ENCODE measurements at places on chromosomes 2 and 18. TPM values are rescaled to one million over a fixed set of nuclear protein-coding genes. Genes with fewer than 3 reads are reported as not detected.

GPR35 gene
- polyA plus RNA-seq = 1.3 TPM

LINC00305 gene
- polyA plus RNA-seq = 3.1 TPM

DPP10 gene
- 17.4 TPM for polyA plus RNA-seq

FIGN gene
- 10.2 TPM for polyA plus RNA-seq

RAB6D gene
- 1.9 TPM for polyA plus RNA-seq

PLEKHH2 gene
- 40.4 TPM for polyA plus RNA-seq

ALKAL2 gene
- 5.7 TPM for polyA plus RNA-seq

MAP4K3 gene
- 90.7 TPM for polyA plus RNA-seq

TMEM37 gene
- 56.2 TPM for polyA plus RNA-seq

- DNase-seq = no peak
Measured at GRCh38 chr2:185978634-185979407, 240.2 kb downstream of the FSIP2 start.

DNA sequence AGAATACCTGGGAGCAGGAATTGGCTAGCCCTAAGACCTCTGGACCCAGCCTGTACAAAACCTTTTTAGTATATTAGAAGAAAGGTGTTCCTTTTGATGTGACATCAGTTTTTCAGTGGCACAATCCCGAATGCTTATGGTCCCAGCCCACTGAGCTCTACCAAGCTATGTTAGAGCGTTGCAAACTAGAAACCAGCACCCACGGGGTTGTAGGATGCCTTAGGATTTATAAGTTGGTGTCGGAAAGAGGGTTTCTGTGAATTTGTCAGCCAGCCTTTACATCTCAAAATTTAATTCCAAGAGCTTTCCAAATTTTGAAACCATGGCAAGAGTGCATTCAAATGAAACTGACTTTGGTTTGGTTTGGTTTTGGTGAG lies 499 bp upstream of the LMAN1 start:
- DNase-seq = no peak

GRCh38 chr2:28645553-28645952 lies 106.1 kb upstream of the PPP1CB start:
- no peak for DNase-seq

DNA sequence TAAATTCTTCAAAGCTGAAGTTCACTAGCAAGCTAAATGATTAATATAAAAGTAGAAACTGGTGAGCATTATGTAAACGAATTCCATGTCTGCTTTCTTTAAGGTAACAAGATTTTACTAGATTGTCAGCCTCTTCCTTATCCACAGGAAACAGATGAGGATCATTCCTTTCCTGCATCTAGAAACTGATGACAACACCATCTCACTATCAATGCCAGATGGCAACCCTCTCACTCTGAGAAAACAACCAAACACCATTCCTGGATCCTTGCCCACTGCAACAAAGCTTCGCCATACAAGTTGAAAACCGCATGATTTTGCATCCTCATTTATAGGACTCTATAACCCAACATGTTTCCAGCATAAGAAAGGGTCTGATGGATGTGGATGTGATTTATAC lies 122.9 kb downstream of the ZNF521 start:
- no peak for DNase-seq

- no peak for DNase-seq
Measured at GRCh38 chr2:96259497-96259921, 6.3 kb downstream of the TMEM127 start.

GRCh38 chr2:10755621-10756020 lies 34.2 kb downstream of the ATP6V1C2 start:
- DNase-seq = no peak

DNA sequence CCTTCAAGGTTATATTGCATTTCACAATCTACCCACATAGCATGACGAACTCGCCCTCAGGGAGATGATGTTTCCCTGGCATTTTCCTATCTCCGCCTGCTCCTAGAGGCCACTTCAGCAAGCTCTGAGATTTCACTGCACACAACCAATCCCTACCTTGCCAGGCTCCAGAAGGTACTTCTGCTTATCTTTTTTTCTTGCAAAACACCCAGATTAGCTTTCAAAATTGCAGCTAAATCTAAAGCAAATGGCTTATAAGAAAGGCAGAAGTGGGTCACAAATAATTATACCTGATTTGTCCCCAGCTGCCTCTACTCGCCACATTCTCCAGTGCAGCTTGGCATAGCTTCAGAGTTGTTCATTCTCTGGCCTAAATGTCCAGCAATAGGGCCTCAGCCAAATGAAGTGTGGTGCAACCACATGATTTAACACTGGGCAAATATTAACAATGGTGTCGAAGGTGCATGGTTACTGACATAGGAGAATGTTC lies 32.4 kb upstream of the MRPL19 start:
- no peak for DNase-seq

DNA sequence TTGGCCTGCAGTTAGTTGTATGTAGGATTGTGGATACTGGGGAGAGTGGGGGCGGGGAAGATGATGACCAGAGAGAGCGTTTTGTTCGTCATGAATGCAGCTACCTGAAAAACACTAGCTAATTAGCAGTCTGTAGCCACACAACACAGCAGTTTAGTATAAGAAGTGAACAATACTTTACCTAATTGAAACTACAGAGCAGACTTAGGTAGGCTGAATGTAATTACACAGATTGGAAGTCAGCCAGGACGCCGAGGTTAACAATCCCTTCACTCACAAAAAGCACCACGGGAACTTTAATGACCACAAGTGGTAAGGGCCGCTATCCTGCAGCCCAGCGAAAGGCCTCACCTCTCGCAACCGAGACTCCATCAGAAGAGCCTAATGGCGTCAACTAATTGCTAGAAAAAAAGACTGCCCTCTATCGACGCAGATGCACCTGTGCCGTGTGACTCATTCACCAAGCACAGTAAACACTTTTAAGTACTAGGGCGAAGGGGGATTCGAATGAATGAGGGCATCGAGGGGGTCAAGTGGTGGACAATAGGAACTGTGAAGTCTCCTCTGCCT lies 591.0 kb downstream of the ARHGAP15 start:
- DNase-seq = no peak

DNA sequence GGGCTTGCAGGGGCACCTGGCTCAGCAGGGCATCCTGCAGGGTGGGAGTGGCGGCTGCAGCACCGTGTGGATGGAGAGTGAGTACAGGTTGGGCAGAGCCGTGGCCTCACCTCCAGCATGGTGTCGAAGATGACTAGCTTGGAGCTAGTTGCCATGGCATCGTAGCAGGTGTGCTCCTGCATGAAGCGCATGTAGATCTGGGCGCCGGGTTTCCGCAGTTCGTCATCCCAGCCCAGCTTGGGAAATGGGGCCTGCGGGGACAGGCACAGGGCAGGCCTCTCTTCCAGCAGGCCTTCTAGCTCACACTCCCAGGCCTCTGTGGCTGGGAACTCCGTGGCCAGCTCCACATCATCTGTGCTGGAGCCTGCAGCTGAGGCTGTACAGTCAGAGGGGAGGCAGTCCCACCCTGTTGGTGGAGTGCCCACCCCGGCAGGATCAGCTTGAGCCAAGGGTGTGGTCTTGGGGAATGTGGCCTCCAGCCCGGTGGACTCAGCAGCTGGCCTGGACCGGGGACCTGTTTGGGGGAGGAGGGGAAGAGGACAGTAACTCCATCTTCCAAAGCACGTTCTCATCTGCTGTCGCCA lies 1.6 kb downstream of the PRKAG3 start:
- no peak for DNase-seq

- DNase-seq = no peak
Measured at GRCh38 chr2:205878999-205879762, 196.9 kb downstream of the NRP2 start.
